Iris pigment epithelial cell (primary cell): ENCODE measurements at places on chromosomes 13 and 19.

GRCh38 chr19:40549007-40549708 is 27.5 kb upstream of the SHKBP1 start:
- peak; percentile 50 for DNase-seq

GRCh38 chr13:79895416-79895815 is 414.5 kb downstream of the NDFIP2 start:
- DNase-seq: no peak

DNA sequence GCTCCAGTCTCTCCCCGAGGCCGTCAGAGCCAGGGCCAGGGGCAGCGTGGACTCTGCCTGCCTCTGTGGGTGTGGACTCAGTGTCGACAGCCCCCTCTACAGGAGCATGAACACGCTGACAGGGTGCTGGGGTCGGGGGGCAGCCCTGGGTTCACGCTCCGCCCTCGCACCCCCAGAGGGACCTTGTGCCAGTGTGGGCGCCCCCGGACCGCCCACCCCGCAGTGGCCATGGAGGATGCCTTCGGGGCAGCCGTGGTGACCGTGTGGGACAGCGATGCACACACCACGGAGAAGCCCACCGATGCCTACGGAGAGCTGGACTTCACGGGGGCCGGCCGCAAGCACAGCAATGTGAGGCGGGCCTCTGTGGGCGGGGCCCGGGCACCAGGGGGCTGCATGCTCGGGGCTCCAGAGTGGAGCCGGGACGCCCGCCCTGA is 8.3 kb downstream of the TRPM4 start:
- DNase-seq: no peak

- peak; percentile 94 for DNase-seq
Measured at GRCh38 chr19:37997911-37998344, 90.9 kb downstream of the SIPA1L3 start.

- DNase-seq: peak; percentile 90
Measured at GRCh38 chr19:1213391-1214286, 8.1 kb downstream of the STK11 start.
